ENCODE measurements at places on chromosomes 3 and 15. TPM values are rescaled to one million over a fixed set of nuclear protein-coding genes. Genes with fewer than 3 reads are reported as not detected.

GRCh38 chr3:136377508-136377907 lies 127.4 kb downstream of the PCCB start:
- no peak for DNase-seq

- DNase-seq: no peak
Observed at GRCh38 chr3:50138266-50139200, 16.6 kb upstream of the SEMA3F start.

DNA sequence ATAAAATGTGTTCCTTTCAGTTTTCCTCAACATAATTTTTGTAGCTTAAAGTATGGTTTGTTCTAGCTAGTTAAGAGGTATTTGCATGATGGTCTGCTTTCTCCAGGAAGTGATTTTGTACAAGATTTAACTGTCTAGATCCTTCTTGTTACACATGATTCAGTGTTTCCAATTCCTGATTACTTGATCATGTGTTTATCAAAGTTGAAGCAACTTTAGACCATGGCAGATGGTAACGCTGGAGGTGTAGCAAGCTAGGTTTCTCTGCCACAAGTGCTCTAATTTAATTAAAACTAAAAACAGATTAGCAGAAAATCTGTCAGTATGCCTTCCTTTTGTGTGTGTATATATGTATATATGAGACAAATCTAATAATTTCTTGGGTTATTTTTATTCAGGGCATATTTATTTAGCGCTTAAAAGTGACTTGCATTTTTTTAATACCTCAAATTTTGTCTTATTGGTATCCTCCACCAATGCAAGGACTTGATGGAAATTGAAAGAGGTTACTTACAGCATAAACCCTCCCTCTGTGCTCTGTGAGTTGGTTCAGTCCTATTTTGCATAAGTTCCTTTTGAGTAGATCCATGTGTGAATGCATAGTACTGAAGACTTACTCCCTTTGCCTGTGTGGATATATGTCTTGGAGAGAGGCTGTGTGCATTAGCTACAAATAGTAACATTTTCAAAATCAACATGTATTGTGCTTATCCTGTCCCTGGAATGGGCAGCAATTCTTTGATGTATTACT lies 157.3 kb upstream of the CGNL1 start:
- no peak for DNase-seq

DNA sequence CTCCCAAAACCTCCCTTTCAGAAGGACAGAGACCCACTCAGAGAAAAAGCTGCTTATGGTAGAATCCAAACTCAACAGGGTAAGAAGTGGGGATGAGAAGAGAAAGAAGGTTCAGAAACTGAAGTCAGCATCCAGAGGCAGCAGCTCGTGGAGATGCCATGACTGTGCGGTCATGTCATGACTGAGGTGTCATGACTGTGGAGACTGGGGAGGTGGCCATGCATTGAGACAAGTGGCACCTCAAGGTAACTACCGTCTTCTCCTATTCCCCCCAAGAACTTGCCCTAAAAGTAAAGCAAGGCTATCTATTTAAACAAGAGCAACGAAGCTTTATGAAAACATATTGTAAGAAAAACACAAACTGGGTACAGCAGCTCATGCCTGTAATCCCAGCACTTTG lies 15.1 kb downstream of the CHRNA3 start:
- DNase-seq: no peak

GRCh38 chr3:194255252-194256039 lies 95.7 kb downstream of the CPN2 start:
- DNase-seq: peak; percentile 17

DNA sequence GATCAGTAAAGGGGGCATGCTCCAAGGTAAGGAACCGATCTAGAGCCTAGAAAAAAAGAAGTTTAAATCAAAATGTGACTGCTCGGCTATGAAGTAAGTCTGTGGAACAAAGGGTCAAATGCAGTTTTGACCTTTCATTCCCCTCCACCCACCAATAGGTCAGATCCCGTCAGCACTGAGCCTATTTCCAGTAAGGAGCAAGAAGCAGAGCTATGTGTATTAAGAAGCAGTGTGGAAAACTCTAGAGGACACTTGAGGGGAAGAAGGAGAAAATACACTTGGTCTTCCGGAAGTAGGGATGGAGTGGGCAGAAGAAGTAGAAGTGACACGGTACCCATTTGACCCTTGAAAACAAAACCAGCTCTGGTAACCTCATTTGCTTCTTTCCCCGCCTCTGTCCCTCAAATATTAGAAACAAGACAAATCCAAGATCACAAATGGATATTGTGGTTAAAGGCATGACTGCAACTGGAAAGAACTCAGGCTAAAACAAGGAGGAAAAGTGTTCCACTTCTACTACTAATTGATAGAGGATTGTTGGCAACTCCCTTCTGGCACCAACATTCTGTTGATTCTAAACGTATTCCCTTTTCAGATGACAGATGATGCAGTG lies 888.3 kb upstream of the NR2F2 start:
- no peak for DNase-seq

DNA sequence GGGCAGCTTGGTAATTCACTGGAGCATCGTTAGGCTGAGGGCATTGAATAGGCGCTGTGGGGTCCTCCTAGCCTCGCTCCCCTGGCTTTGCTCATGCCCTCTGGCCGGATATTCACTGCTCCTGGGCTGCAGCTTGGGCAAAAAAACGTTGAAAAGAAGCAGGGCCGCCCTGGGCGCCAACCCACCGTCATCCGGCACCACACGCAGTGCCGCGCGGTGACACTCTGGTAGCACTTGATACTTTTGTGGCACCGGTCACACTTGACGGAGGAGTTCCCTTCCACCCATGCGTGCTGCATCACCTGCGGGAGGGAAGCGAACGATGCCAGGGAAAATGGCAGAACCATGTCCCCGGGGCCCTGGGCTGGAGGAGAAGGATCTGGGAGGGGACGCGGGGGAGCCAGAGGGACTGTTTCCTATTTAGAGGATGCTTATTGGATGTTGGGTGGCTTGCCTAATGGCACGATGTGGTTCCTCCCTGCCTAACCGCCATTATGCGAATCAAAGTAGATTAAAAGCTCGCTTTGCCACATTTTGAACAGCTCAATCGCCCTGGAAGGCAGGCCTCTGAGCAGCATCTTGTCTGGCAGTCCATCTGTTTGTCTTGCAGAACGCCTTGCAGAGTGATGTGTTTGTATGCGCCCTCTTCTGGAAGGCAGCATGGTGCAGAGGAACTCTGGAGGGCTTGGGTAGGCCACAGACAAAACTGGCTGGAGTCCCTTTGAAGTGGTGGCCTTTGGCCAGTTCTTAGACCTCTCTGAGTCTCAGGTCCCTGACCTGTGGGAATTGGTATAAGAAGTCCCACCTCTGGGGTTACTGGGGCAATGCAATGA lies 93.2 kb downstream of the DGKG start:
- no peak for DNase-seq

Gene TPRG1
- total RNA-seq: 5.5 TPM

DNA sequence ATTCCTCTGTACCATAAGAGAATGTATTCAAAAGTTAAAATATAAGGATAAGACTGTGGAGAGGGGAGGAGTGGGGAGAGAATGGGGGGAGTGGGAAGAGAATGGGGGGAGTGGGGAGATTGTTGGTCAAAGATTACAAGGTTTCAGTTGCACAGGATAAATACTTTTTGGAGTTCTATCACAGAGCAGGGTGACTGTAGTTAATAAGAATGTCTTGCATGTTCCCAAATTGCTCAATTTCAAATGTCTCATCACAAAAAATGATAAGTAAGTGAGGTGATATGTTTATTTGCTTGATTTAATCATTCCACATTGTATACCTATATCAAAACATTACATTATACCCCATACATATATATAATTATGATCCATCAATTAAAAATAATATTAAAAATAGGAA lies 23.0 kb upstream of the MEF2A start:
- DNase-seq: no peak

Gene KLHL40
- total RNA-seq: not detected

- no peak for DNase-seq
Observed at GRCh38 chr3:129432671-129433070, 4.2 kb upstream of the EFCAB12 start.

Gene MCF2L2
- 20.7 TPM for total RNA-seq

DNA sequence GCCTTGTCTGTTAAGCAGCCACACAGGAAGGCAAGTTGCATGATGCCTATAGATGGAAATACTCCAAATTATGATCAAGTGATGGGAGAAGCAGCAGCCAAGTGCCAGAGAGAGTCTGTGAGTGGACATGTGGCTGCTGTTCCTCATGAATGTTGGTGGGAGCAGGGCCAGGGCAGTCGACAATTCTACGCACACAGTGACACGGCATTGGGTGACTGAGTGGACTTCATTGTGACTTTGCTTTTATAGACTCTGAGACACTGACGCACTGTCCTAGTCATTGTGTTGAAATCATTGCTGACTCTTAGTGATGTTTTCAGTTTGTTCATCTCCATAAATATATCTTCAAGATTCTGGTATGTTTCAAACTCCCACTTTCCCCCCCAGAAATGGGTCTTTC lies 246.3 kb upstream of the SEMA6D start:
- no peak for DNase-seq

Gene RETNLB
- total RNA-seq: not detected

DNA sequence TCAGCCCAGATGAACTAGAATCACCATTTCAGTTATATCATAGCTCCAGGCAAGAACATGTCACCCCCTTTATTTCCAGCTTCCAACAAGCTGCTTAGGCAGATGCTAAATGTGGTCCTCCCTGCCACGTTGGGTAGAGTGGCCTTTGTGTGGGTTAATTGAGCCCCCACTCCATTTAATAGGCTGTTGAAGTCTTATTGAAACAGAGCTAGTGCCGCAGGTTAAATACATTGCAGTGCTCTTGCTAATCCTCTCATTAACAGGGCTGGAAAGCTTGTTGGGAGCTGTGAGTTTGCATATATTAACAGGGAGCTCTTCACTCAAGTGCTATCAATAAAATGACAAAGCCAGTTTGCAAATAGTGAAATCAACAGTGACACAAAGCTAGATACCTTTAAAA lies 248.4 kb upstream of the CMC1 start:
- DNase-seq: no peak

DNA sequence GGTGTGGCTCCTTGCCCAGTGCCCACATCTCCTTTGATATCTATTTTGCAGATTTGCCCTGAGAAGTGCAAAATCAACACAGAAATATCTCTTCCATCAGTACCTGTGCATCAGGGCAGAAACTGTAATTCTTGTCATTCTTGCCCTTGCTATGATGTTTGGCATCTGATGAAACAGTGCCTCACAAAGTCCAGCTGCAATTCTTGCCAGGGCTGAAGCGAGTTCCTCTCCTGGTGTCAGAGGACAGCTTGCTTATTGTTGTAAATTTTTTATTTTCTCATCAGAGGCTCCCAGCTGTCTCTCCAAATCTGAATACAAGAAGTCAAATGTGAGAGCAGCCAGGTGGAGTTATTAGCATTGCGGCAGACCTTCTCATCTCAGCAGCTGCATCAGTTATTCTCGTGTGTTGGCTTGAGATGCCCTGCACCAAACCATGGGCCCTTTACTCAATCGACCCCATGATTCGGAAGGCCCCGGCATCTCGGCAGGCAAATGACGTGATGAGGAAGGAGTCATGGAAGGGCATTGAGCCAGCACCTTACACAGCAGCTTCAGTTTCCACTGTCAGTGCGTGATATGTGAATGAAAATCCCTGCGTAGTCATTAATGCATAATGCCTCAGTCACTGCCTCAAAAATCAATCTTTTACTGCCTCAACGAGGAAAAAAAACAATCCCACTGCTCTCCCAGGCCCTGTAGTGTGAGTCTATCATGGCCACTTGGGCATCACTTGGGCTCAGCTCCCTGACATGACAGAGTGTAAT lies 93.4 kb downstream of the CCNL1 start:
- DNase-seq: no peak

GRCh38 chr3:51974277-51974962 lies 444 bp upstream of the ABHD14A start:
- no peak for DNase-seq

DNA sequence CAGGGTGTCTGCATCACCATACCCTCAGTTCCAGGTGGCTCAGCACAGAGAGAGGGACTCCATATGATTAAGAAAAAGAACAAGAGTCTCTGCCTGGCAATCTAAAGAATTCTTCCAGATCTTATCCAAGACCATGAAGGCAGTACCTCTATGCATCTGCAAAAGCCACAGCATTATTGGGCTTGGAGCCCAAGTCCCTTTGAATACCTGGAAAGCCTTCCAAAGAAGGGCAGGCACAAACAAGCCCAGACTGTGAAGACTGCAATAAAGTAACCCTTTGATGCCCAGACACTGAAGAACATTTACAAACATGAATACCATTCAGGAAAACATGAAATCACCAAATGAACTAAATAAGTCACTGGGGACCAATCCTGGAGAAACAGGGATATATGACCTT lies 60.9 kb upstream of the DIPK2A start:
- DNase-seq: no peak

Gene SLC2A2
- not detected for total RNA-seq

DNA sequence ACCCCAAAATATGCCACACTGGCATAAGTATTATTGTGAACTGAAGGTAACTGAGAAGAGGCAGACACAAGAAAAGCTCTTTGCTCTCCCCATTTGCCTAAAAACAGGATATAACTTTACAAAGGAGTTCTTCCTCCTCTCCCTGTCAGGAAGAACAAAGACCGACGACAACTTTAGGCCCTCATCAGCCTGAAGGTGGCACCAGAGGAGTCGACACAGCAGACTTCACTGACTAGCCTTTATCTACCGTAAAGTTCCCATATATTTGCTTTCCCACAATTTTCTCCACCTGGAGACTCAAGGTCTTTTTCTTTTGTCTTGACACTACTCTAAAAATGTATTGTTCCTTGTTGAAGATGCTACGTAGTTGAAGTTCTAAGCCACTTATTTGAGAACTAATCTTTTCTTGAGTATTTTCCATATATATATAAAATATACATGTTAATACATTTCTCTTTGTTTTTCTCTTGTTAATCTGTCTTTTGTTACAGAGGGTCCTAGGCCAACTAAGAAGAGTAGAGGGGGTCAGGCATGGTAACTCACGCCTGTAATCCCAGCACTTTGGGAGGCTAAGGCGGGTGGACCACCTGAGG lies 16.2 kb upstream of the XIRP1 start:
- DNase-seq: no peak

DNA sequence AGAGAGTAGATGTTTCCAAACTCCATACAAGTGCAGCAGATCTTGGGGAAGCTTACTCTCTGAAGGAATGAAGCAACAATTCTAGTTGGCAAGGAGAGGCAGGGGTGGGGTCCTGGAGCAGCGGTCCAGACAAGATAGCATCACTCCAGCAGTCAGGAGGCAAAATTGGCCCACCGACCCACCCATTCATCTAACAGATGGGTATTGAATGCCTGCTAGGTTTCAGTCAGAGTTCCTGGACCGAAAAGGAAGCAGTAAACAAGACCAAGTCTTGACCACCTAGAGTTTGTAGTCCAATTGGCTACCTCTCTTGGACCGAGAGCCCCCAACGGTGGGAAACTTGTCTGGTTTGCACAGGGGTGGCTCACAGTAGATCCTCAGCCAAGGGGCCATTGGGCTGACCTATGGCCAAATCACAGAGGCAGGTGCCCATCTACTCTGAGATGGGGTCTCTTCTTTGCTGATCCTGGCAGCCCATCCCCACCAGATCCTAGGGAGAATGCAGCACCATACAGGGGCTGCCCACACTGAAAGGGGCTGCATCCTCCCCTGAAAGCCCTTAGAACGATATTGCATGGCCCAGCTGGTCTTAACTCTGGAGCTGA lies 74.3 kb downstream of the CORO2B start:
- DNase-seq: no peak

- DNase-seq: no peak
Observed at GRCh38 chr3:43379343-43379742, 93.0 kb downstream of the SNRK start.
